NCI-H2029 (cell line): ENCODE measurements at places on chromosomes 5 and 9.

DNA sequence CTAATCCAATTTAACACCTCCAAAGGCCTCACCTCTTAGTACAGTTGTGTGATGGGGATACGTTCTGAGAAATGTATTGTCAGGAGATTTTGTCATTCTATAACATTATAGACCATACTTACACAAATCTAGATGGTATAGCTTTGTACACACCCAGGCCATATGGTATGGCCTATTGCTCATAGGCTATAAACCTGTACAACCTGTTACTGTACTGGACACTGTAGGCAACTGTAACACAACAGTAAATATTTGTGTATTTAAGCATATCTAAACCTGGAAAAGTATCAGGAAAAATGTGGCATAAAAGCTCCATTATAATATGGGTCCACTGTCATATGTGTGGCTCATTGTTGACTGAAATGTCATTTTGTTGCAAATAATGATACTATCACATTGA, 12.1 kb downstream of the ACER2 start:
- no peak for DNase-seq

DNA sequence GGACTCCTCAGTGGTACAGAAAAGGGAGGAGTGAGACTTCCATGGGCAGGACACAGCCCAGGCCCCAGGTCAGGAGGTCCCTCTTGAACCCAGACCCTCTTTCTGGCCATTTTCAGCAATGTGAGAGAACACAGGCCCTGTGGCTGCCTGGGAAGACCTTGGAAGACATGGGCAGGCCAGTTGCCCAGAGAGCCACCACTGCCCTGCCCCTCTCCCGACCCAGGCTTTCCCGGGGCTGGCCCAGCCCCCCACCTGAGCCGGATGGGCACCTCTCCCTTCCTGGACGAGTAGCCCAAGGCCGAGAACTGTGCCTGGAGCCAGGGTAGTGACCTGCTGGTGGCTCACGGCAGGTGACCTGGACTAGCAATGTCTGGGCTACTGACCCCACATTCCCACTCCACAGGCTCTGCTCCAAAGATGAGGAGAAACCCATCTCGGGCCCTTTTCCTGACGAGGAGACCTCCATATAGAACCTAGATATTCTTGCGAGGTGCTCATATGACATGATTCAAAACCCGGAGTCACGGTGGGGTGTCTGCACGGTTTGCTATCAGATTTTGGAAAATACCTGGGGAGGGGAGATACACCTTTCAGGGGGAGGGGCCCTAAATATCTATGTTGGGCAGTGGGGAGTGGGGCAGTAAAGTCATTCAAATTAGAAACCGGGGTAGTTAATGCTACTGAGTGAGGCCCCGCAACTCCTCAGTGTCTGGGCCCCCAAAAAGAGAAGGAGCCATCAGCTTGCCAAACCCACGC, 59.4 kb downstream of the ZNF354C start:
- no peak for DNase-seq

GRCh38 chr5:180199390-180199789, 9.6 kb downstream of the RASGEF1C start:
- no peak for DNase-seq

GRCh38 chr5:75192264-75192663, 44.4 kb downstream of the ANKRD31 start:
- no peak for DNase-seq

DNA sequence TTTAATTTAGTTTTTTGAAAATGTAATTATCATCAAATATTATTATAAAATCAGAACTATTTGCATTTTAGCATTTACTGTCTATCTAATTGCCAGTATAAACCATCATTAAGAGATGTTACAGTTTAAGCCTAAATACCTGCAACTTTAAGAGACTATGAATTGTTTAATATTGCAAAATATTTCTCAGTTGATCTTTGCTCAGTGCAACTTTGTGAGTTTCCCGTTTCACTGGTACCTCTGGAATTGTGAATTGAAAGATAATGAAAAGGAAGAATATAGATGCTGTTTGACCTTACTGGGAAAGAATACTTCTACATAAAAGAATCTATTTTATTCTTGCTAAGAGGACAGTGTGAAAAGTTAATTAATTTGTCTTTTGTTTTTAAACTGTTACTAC, 30.2 kb upstream of the TMED7 start:
- no peak for DNase-seq

DNA sequence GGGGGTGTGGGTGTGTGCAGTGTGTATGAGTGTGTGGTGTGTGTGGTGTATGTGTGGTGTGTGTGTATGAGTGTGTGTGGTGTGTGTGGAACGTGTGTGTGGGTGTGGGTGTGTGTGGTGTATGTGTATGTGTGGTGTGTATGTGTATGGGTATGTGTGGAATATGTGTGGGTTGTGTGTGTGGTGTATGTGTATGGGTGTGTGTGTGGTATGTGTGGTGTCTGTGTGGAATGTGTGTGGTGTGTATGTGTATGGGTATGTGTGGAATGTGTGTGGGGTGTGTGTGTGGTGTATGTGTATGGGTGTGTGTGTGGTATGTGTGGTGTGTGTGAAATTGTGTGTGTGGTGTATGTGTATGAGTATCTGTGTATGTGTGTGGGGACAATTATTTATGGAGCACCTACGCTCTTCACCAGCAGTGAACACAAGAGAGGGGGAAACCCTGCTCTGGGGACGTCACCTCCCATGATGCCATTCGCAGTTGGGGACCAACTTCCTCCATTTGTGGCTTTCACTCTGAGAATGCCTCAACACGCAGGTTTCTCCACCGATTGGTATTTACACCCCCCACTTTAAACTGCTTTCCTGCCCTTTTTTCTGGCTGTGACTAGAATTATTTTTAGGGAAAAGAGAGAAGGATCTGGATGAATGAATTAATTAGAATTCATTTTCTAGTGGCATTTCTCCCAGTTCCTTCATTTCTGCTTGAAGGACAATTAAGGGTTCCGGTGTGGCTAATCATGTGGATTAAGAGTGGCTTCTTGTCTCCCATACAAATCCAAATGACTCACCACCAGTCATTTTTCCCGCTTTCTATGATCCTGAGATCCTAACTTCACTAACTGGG, 238.1 kb downstream of the ROR2 start:
- DNase-seq: no peak

GRCh38 chr9:87836951-87837705, 45.5 kb upstream of the SPATA31E1 start:
- DNase-seq: no peak

DNA sequence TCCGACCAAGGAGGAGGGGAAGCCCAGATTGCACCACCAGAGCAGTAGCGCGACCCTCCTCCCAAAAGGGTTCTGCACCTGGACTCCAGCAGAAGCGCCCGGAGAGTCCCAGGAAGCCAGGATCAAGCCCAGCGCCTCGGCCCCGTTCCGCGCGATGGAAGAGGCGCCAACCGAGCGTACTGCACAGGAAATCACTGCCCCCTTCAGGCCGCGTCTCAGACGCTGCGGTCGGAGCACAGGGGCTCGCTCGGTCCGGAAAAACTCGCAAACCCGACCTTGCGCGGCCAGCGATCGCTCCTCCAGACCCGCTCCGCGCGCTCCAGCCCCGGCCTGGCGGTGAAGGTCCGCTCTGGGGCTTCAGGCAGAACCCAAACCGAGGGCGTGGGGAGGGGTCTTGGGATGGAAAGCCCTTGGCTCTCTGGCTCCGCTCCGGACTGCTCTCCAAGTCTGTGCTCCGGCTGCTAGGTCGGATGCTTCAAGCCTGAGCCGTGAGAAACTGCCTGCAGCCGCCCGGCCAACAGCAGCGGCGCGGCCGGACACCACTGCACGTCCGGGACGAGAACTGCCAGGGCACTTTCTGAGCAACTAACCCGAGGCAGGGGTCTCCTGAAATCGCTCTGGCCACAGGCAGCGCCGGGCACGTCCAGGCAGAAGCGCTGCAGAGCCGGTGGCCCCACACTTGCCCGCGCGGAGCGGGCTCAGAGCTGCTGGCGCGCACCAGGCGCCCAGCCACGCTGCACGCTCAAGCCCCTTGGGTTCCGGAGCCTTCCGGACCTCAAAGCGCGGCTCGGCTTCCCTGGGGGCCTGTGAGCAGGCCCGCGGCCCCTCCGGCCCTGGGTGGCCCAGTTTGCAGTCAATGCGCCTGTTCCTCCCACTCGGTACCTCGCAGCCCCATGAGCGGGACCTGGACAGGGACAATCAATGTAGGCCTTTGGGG, 1.3 kb downstream of the GABBR2 start:
- peak; percentile 19 for DNase-seq

GRCh38 chr5:163162645-163163044, 274.8 kb upstream of the CCNG1 start:
- no peak for DNase-seq

DNA sequence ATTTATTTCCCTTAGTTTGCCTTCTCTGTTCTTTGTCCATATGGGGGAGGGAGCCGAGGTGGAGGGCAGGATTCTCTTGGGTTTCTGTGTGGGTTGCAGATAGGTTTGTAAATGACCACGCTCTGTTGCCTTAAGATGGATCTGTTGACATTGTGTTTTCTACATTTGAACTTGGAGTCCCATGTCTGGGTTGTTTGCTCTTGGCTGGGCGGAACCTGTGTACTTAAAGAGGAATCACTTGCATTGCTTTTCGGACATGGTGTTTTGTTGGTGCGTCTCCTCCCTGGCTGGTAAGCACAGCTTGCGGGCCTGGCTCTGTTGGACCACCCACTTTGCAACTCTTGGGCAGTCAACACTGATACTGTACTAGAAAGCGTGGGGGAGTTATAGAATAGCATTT, 45.9 kb downstream of the EHMT1 start:
- no peak for DNase-seq

GRCh38 chr5:178637356-178638074, 10.7 kb upstream of the CLK4 start:
- DNase-seq: no peak

DNA sequence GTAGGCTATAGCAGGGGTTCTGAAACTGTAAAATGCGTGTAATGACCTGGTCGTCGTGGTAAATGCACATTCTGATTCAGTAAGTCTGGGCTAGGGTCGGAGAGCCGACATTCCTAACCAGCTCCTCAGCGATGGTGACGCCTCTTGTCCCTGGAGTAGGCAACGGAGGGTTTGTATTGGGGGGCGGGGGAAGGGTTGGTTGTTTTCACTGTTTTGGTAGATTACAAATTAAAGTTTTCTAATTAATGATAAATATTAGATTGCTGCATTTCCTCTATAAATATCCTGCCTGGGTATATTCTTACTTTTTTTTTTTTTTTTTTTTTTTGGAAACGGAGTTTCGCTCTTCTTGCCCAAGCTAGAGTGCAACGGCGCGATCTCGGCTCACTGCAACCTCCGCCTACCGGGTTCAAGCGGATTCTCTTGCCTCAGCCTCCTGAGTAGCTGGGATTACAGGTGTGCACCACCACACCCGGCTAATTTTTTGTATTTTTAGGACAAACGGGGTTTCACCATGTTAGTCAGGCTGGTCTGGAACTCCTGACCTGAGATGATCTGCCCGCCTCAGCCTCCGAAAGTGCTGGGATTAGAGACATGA, 566 bp upstream of the ALDH7A1 start:
- no peak for DNase-seq

GRCh38 chr9:121622387-121623203, 28.8 kb upstream of the DAB2IP start:
- no peak for DNase-seq

DNA sequence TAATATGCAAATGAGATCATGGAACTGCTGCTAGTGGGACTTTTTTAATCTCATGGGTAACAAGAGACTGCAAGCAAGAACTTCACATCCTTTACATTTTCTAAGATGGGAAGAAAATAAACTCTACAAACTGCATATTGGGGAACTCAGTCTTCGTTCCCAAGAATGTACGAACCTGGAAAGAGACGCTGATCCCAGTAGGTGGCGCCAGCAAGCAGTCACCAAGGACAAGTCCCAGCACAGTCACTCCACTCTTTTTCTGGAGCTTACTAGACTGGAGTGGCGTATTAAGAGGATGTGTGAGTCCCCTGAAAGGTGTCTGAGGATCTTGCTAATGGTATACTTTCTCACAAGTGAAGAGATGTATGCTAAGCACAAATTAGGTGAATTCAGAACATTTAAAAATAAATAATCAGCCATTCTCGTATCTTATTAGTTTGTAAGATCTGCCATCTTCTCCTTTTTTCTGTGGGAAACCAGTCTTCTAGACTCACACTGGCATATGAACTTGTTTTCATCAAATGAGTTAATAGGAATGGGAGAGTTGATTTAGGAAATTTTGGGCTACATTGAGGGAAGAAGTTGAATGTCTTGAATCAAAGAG, 16.0 kb upstream of the PUM3 start:
- no peak for DNase-seq

DNA sequence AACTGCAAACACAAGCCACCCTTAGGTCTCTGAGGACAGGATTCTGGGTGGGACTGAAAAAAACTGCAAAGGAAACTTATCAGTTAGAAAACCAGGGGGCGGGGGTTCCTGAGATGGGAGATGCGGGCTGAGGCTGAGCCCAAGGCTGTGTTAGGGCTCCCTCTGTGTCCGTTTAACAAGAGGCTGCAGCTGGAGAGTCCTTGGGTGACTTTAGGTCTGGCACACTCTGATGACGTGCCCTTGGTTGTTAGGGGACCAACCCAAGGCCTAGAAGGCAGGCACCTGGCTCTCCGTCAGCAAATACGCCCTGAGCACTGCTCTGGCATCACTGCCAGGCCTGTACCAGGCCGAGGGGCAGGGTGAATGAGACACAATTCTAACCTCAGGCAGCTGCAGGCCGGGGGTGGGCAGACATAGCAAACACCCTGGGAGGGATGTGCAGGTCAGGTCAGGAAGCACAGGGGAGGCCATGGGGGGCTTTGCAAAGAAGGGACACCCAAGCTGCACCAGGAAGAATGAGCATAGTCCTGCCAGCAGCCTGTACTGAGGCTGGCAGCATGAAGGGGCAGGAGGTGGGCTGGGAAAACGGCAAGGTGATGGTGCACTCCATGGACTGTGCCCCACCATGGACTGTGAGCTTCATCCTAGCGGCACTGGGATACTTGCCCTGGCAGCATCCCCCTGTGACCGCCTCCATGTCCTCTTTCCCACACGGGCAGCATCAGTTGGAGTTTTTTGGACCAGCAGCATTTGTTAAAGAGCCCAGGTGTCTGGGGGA, 137.9 kb downstream of the GABBR2 start:
- DNase-seq: no peak

- no peak for DNase-seq
Observed at GRCh38 chr9:110443146-110443865, 105.6 kb upstream of the TXNDC8 start.

- no peak for DNase-seq
Observed at GRCh38 chr5:146007989-146008388, 71.6 kb downstream of the SH3RF2 start.

GRCh38 chr9:125746774-125747052, 460 bp upstream of the PBX3 start:
- no peak for DNase-seq

GRCh38 chr5:53170746-53171349, 61.3 kb upstream of the MOCS2 start:
- peak; percentile 8 for DNase-seq

GRCh38 chr9:127943011-127943662, 5.5 kb upstream of the DPM2 start:
- DNase-seq: no peak

GRCh38 chr9:546797-547223, 294.7 kb upstream of the DMRT1 start:
- no peak for DNase-seq
